Mucosa of descending colon (tissue), 3 donors: ENCODE measurements at places on chromosomes 2 and 18. TPM values are rescaled to one million over a fixed set of nuclear protein-coding genes. Genes with fewer than 3 reads are reported as not detected.
A peak's percentile ranks its signal among the peaks of the same experiment; 100 is the strongest.

ABCG8 gene
- total RNA-seq: 0.06 TPM

TRPM8 gene
- total RNA-seq: not detected

SLC16A14 gene
- total RNA-seq: 3.4 TPM

HOXD12 gene
- total RNA-seq: not detected

CYRIA gene
- 3.5 TPM for total RNA-seq

HAAO gene
- total RNA-seq: 5.8 TPM

SLC14A1 gene
- total RNA-seq: 1.1 TPM

LIMS2 gene
- 12.5 TPM for total RNA-seq

CELF4 gene
- total RNA-seq: 4.4 TPM

RMC1 gene
- total RNA-seq: 30.4 TPM

MSH6 gene
- total RNA-seq: 42.1 TPM

CCDC141 gene
- 1.8 TPM for total RNA-seq

CDH19 gene
- 22.2 TPM for total RNA-seq

CARF gene
- total RNA-seq: 9.8 TPM

KCNIP3 gene
- 3.0 TPM for total RNA-seq

CKAP2L gene
- total RNA-seq: 1.2 TPM

FAM237A gene
- total RNA-seq: not detected

ANKRD23 gene
- total RNA-seq: 5.1 TPM

- no peak for DNase-seq
Measured at GRCh38 chr18:45777393-45777792, 48.1 kb upstream of the SIGLEC15 start.

DNA sequence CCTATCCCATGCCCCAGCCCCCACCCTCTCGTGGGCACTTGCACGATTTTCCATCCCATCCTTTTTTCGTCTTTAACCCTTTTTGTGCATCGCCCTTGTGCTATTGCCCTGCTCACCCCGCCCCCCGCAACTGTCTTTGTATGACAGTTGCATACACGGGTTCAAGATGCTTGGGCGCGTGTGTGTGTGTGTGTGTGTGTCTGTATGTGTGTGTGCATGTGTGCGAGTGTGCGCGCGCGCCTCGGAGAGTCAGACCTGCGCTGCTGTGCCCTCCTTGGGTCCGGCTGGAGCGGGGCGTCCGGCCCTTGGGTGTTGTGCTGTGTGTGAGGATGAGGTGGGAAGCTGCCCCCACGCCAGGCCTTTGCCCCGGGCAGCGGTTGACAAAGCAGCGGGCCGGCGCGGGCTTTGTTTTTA, 230.7 kb downstream of the HAUS1 start:
- DNase-seq: no peak

- DNase-seq: no peak
Measured at GRCh38 chr2:207413376-207413907, 116.3 kb upstream of the CREB1 start.

DNA sequence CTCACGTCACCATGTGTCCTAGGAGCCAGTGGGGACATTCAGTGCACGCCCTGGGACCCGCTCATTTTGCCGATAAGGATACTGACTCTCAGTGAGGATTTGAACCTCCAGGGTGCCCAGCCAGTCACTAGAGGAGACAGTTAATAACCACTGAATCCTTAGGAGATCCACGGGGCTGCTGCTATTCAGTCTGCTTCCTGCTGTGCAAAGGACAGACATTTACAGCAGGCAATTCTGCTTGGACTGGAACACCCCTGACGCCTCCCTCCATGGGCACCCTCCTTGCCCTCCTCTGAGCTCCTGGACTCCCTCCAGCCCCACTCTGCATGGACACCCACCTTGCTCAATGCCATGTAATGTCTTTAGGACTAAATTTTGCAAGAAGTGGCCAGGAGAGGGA, 265.5 kb downstream of the EIPR1 start:
- no peak for DNase-seq

- DNase-seq: no peak
Measured at GRCh38 chr2:2809771-2810170, 478.7 kb upstream of the MYT1L start.

- no peak for DNase-seq
Measured at GRCh38 chr18:74861154-74861553, 263.5 kb downstream of the ZNF407 start.

DNA sequence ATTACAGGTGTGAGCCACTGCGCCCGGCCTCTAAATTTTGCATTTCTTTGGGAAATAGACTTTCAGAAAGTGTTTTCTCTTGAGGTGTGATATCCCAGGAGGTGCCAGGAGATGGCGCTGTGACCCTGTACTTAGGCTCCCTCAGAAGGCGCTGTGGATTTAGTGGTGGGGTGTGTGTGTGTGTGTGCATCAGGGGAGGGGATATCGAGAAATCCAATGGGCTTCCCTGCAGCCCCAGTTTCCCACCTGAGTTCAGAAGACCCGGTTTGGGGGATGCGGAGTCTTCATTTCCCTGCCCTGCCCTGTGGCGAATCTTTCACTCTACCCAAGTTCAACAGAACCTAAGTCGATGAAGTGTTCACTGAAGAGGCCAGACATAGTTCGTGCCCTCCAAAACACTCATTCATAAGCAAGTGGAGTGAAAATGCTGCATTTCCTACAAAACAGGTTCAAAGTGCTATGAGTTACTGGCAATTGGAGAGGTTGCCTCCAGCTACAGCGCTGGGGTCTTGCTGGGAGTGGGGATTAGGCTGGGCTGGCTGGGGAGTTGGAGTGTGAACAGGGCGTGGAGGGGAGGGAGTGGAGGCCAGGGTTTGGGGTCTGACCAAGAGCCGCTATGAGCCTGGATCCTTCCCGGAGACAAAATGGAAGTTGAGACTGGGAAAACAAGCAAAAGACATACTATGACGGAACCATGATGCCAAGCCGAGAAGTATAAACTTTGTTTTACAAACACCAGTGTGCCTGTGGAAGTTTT, 6.5 kb upstream of the WNT6 start:
- DNase-seq: peak; percentile 50

- peak; percentile 61 for DNase-seq
Measured at GRCh38 chr18:62131301-62131909, 55.5 kb downstream of the PIGN start.

GRCh38 chr2:20104900-20105545, 53.6 kb upstream of the LAPTM4A start:
- DNase-seq: no peak

- DNase-seq: no peak
Measured at GRCh38 chr2:72770879-72771461, 54.9 kb downstream of the EXOC6B start.

DNA sequence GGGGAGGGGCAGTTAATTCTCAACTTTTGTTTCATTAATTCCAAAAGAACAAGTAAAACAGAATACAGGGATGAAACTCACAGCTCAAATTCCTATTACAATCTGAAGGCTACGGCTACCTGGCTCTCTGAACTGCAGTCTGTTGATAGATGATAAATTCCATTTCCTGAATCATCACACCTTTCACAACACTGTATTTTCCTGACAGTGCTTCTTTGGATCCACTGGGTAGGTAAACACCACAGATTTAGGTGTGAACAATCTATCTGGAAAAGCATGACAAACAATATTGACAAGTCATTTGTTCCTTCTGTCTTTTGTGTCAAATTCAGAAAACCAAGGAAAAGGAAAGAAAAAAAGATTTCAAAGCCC, 843.2 kb downstream of the LRRTM4 start:
- DNase-seq: no peak

GRCh38 chr18:60180671-60181070, 191.9 kb downstream of the MC4R start:
- no peak for DNase-seq

GRCh38 chr2:27735263-27735904, 36.1 kb upstream of the MRPL33 start:
- DNase-seq: peak; percentile 80

GRCh38 chr2:162072181-162072702, 1.8 kb downstream of the DPP4 start:
- no peak for DNase-seq

- no peak for DNase-seq
Measured at GRCh38 chr2:188051706-188052105, 240.0 kb upstream of the GULP1 start.

- DNase-seq: no peak
Measured at GRCh38 chr2:55268288-55268906, 634 bp downstream of the MTIF2 start.

DNA sequence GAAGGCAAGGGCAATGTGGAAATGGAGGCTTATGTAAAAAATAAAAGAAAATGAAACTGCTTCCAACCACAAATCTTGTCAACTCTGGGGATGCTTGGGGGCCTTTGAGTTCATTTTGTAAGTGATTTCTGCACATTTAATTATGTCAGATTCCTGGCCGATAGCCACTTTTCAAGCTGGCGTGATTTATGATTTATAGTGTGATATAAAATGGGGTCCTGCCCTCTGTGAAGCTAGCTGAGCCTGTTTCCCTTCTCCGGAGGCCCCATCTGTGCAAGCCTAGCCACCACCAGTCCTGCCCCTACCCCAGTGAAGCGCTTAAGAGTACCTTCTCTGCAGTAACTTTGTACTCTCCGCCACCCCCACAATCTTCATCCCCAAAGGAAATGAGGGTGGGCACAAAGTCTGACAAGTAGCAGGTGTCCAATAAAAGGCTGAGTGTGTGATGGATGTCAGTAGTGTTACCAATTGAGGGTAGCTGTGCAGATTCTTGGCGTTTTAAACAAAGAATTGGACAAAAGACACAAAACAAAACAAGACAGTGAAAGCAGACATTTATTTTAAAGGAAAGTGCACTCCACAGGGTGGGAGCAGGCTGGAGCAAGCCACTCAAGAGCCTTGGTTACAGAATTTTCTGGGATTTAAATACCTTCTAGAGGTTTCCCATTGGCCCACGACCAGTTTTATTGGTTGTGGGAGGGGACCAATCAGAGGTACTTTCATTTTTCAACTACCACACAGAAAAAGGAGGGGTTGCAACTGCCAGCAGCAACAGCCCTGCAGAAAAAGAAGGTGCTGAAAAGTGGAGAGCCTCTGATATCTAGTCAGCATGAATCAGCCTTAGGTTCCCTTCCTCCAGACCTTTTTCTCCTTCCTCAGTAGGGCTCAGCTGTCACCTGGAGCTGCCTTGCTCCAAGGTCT, 39.0 kb upstream of the SIX3 start:
- DNase-seq: no peak

GRCh38 chr2:20422402-20423271, 24.2 kb upstream of the RHOB start:
- DNase-seq: no peak

- DNase-seq: no peak
Measured at GRCh38 chr2:112137516-112138158, 548 bp upstream of the FBLN7 start.

- DNase-seq: no peak
Measured at GRCh38 chr2:135954020-135954601, 31.3 kb downstream of the DARS1 start.
